ENCODE measurements at places on chromosomes 3 and 15.

- H3K36me3 ChIP-seq: no peaks in the 10 kb centered on the region
- DNase-seq: no peak
- H3K4me1 ChIP-seq: peaks cover 5% of the 10 kb centered on the region
- no peak overlapping the region for H3K4me3 ChIP-seq
Measured at GRCh38 chr3:127452321-127452821, 138.2 kb downstream of the TPRA1 start.

- no peak overlapping the region for H3K27ac ChIP-seq
- no peaks in the 10 kb centered on the region for H3K36me3 ChIP-seq
- no peak overlapping the region for H3K4me3 ChIP-seq
- no peak for DNase-seq
- no peaks in the 10 kb centered on the region for H3K4me1 ChIP-seq
Measured at GRCh38 chr3:186493525-186494255, 50.5 kb downstream of the CRYGS start.

- H3K4me3 ChIP-seq: no peak overlapping the region
- DNase-seq: no peak
- H3K27ac ChIP-seq: no peak overlapping the region
- no peaks in the 10 kb centered on the region for H3K36me3 ChIP-seq
- H3K27me3 ChIP-seq: no peaks in the 10 kb centered on the region
Measured at GRCh38 chr3:76199382-76199781, 414.0 kb upstream of the ZNF717 start.

DNA sequence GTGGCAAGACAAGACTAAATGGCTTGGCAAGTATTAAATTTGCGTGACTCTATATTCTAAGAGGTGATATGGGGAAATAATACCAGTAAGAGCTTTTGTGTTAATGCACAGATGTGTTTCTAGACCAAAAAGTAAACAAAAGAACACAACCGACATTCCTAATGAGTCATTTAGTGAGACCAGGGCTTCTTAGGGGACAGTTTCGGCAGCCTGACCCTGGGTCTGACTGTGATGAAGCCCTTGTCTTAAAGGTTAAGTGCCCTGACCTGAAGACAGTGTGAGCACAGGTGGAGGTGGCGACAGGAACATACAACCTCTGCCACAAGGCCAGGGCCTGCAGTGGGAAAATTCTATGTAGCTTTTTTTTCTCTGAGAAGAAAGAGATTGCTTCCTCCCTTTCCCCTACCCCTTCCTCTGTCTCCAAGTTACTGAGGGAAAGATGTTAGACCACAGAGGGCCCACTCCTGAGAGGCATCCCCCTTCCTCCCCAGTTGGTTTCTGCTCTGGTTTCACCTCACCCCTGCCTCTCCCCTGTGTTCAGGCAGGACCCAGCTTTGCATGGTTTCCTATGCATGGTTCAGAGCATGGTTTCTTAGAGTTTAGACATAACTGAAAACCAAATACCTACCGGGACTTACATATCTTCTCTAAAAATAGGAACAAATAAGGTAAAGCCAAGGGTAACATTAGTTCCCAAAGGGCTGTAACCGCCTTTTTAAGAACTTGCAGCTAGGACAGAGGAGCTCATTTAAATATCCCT is 24.8 kb upstream of the CMTM7 start:
- no peak overlapping the region for H3K4me3 ChIP-seq
- no peak overlapping the region for H3K27ac ChIP-seq
- H3K27me3 ChIP-seq: no peaks in the 10 kb centered on the region
- no peak for DNase-seq

GRCh38 chr15:53197426-53197839 is 407.3 kb upstream of the ONECUT1 start:
- peak; percentile 41 for DNase-seq
- H3K27me3 ChIP-seq: no peaks in the 10 kb centered on the region
- H3K36me3 ChIP-seq: no peaks in the 10 kb centered on the region
- peak overlapping the region; percentile 48 for H3K4me3 ChIP-seq
- peaks cover 3% of the 10 kb centered on the region for H3K4me1 ChIP-seq

DNA sequence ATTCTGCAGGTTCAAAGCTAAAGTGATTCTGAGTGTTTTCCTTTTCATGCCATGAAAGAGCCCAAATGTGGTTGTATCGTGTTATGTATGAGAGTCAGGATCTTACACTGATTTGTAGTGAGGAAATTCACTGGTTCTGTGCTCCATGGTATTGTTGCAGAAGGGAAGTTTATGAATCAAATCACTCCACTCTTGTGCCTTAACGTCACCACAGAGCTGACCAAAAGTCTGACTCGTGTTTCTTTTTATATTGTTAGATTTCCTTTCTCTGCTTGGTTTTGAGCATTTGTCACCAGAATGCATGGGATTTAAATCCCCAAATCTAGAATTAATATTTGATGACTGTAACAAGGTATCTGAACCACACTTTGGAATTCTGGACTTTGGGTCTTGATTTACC is 29.1 kb upstream of the SLC30A4 start:
- H3K36me3 ChIP-seq: no peaks in the 10 kb centered on the region
- no peaks in the 10 kb centered on the region for H3K27me3 ChIP-seq
- no peaks in the 10 kb centered on the region for H3K4me1 ChIP-seq
- no peak overlapping the region for H3K4me3 ChIP-seq
- DNase-seq: no peak

DNA sequence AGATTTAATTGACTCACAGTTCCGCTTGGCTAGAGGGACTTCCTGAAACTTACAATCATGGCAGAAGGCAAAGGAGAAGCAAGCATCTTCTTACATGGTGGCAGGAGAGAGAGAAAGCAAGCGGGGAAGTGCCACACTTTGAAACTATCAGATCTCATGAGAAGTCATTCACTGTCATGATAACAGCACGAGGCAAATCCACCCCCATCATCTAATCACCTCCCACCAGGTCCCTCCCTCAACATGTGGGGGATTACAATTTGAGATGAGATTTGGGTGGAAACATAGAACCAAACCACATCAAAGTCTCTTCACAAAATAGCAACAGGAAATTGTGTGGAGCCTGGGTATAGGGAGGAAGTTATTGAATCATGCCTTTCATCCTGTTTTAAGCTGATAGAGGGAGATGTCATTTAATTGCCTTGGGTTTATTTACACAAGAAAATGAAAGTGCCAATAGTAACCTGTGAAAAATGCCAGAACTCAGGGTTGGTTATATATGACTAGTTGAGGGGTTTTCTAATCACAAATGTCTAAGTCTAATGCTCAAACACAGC is 624.8 kb upstream of the LMCD1 start:
- no peak overlapping the region for H3K27ac ChIP-seq
- no peaks in the 10 kb centered on the region for H3K27me3 ChIP-seq
- no peaks in the 10 kb centered on the region for H3K4me1 ChIP-seq
- H3K36me3 ChIP-seq: no peaks in the 10 kb centered on the region
- no peak overlapping the region for H3K4me3 ChIP-seq
- no peak for DNase-seq

- H3K4me3 ChIP-seq: no peak overlapping the region
- no peak for DNase-seq
- no peak overlapping the region for H3K27ac ChIP-seq
Measured at GRCh38 chr3:63995086-63995485, 28.2 kb downstream of the PSMD6 start.

GRCh38 chr3:153495422-153495821 is 333.4 kb downstream of the RAP2B start:
- H3K27me3 ChIP-seq: no peaks in the 10 kb centered on the region
- H3K4me3 ChIP-seq: no peak overlapping the region
- H3K4me1 ChIP-seq: no peaks in the 10 kb centered on the region
- H3K36me3 ChIP-seq: no peaks in the 10 kb centered on the region

DNA sequence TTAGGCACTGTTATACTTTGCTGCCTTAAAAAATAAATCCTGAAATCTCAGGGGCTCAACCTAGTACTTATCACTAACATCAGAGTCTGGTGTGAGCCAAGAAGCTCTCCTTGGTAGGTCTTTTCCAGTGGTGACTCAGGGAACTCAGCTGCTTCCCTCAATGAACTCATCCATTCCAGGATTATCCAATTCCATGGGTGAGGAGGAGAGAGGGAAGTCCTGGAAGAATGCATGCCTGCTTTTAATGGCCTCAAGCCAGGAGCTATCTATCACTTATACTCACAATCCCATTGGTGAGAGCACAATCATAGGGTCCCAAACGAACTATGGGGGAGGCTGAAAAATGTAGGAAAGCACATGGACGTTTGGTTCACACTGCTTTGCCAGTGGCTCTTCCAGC is 113.6 kb downstream of the POLR2M start:
- no peak overlapping the region for H3K4me3 ChIP-seq
- H3K27me3 ChIP-seq: no peaks in the 10 kb centered on the region
- no peaks in the 10 kb centered on the region for H3K4me1 ChIP-seq
- H3K36me3 ChIP-seq: no peaks in the 10 kb centered on the region

GRCh38 chr3:3860235-3860634 is 61.0 kb downstream of the LRRN1 start:
- H3K4me1 ChIP-seq: no peaks in the 10 kb centered on the region
- no peak overlapping the region for H3K4me3 ChIP-seq
- H3K27ac ChIP-seq: no peak overlapping the region
- H3K27me3 ChIP-seq: no peaks in the 10 kb centered on the region
- no peaks in the 10 kb centered on the region for H3K36me3 ChIP-seq
- DNase-seq: no peak

GRCh38 chr3:165503346-165503745 is 307.2 kb upstream of the SLITRK3 start:
- DNase-seq: no peak
- no peaks in the 10 kb centered on the region for H3K4me1 ChIP-seq
- H3K27me3 ChIP-seq: no peaks in the 10 kb centered on the region
- no peaks in the 10 kb centered on the region for H3K36me3 ChIP-seq
- no peak overlapping the region for H3K4me3 ChIP-seq

DNA sequence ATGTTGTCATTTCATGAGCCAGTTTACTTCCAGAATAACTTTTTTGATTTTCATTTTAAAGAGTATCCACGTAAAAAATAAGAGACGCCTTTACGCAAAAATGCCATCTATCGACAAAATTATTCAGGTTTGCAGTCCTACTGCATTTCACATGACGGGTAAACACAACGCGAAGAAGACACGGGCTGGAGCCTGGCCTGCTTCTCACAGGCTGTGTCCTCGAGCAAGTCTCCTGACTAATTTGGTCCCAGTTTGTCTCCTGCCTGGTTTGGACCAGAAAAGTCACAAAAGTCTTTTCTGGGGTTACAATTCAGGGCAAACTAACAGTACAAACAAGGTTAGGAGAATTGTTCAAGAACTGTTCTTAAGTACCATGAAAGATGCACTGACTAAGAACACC is 51.7 kb downstream of the CHSY1 start:
- H3K4me1 ChIP-seq: peaks cover 27% of the 10 kb centered on the region
- H3K27me3 ChIP-seq: no peaks in the 10 kb centered on the region
- no peaks in the 10 kb centered on the region for H3K36me3 ChIP-seq
- no peak for DNase-seq

- H3K36me3 ChIP-seq: no peaks in the 10 kb centered on the region
- no peak overlapping the region for H3K4me3 ChIP-seq
- H3K27me3 ChIP-seq: no peaks in the 10 kb centered on the region
- no peak for DNase-seq
- H3K4me1 ChIP-seq: peaks cover 13% of the 10 kb centered on the region
Measured at GRCh38 chr15:70509731-70510143, 253.6 kb downstream of the UACA start.

- no peak overlapping the region for H3K27ac ChIP-seq
- DNase-seq: no peak
- H3K36me3 ChIP-seq: no peaks in the 10 kb centered on the region
- H3K27me3 ChIP-seq: no peaks in the 10 kb centered on the region
- H3K4me1 ChIP-seq: no peaks in the 10 kb centered on the region
- no peak overlapping the region for H3K4me3 ChIP-seq
Measured at GRCh38 chr3:43025423-43025822, 46.3 kb downstream of the GASK1A start.

DNA sequence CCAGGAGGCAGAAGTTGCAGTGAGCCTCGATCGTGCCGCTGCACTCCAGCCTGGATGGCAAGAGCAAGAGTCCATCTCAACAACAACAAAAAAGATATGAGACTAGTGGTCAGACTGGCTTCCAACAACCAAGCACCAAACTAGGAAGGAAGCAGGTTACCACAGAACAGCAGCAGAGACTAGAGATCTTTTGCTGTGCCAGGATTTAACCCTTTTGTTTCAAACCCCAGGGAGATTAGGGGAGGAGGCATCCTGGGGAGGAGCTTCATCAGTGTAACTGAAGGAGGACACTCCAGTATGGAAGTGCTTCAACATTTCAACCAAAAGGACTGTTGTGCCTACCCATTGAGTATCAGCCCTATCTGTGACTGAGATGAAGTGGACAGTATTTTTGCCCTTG is 240.3 kb downstream of the ZIC1 start:
- no peak for DNase-seq
- no peaks in the 10 kb centered on the region for H3K36me3 ChIP-seq
- H3K27me3 ChIP-seq: no peaks in the 10 kb centered on the region
- peaks cover 9% of the 10 kb centered on the region for H3K4me1 ChIP-seq

DNA sequence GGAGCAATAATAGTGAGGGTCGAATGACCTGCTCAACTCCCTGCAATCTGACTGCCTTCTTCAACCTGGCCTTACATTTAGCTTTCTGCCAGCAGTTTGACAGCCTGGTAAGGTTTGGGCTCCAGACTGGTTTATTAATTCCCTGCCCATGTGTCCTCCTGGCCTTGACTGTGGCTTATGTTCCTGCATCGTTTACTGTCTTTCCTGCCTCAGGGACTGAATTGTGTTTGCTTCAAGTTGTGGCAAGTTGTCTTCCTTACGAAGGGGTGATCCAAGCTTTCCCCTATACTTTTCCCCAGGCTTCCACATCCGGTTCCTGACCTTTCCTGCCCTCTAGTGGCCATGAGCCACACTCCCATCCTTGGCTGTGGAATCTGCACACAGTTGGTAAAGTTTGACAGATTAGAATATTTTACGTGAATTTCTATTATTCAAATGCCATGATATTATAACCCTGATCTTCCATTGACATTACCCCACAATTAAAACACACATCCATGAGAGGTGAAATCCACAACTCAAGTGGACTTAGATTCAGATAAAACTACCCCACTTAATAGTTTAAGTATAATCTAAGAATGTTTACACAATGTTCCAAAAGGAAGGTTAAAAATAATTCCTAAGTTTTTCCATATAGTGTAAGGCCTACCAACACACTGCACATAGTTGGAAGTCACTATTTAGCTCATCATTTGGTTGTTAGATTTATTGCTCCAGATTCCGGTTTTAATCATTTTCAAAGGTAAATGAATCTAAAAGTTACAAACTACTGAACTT is 95.7 kb downstream of the NEDD4 start:
- peak; percentile 63 for DNase-seq
- no peaks in the 10 kb centered on the region for H3K36me3 ChIP-seq
- H3K4me3 ChIP-seq: peak overlapping the region; percentile 63
- H3K4me1 ChIP-seq: peaks cover 55% of the 10 kb centered on the region

DNA sequence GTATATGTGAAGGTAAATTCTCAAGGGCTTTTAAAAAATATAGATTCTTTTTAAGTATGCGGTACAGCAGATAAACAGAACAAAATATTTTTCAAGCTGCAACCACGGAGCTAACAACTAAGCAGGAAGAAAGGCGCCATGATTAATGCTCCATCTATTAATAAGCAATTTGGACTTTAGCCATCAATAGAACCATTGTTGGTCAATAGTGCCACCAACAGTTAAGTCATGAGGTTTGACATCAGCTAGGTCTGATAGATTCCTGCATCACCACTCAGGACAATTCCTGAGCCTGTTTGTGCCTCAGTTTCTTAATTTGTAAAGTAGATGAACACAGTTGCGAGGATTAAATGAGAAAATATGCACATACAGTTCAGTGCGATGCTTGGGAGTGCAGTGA is 65.1 kb upstream of the FAM3D start:
- H3K36me3 ChIP-seq: no peaks in the 10 kb centered on the region
- H3K27ac ChIP-seq: no peak overlapping the region
- H3K4me3 ChIP-seq: no peak overlapping the region
- no peaks in the 10 kb centered on the region for H3K27me3 ChIP-seq

GRCh38 chr15:56356616-56357015 is 8.6 kb upstream of the TEX9 start:
- no peak overlapping the region for H3K4me3 ChIP-seq
- no peak for DNase-seq
- no peak overlapping the region for H3K27ac ChIP-seq
- H3K36me3 ChIP-seq: no peaks in the 10 kb centered on the region
- no peaks in the 10 kb centered on the region for H3K4me1 ChIP-seq

All from psoas muscle (tissue), 8 donors.